Lung (tissue), 17 donors: ENCODE measurements at places on chromosomes 2 and 18.
A peak's percentile ranks its signal among the peaks of the same experiment; 100 is the strongest.

DNA sequence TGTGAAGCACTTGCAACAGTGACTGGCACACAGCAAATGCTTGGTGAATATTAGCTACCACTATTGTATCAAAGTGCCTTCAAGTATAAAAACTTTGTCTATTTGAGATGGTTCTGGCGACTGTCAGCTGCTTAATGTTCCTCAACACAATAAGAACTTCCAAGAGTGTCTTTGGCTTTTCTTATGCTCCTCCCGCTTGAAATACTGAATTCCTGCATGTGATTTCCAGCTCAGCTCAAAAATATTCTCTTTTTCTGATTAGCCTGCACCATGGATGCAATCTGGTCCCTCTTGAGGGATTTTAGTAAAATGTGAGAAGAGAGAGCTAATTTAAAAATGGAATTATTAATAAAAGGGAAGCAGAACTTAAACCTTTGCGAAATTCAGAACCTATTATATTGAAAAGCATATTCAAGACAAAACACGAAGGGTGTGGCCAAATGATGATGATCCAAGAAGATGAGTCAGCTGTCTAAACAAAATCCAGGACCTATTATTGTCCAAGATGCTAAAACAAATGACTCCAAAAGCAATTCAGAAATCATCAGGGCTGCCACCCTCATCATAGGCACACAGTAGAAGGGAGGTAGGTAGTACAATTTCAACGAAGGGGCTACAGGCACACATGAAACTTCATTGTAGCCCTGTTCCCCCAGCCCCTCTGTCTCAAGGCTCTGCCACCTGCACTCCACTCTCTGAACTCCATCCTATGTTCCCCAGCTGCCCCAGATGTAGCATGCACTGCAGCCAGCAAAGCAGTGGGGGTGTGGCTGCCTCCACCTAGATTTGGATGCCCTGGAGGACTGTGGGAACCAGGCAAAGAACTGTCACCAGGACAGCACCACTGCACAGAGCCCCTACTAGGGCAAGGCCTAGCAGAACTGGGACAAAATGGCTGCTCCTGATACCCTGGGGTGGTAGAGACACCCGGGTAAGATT is 190.1 kb downstream of the ZNF385B start:
- DNase-seq: no peak

- no peak for DNase-seq
Measured at GRCh38 chr18:21316296-21316695, 74.3 kb downstream of the GREB1L start.

DNA sequence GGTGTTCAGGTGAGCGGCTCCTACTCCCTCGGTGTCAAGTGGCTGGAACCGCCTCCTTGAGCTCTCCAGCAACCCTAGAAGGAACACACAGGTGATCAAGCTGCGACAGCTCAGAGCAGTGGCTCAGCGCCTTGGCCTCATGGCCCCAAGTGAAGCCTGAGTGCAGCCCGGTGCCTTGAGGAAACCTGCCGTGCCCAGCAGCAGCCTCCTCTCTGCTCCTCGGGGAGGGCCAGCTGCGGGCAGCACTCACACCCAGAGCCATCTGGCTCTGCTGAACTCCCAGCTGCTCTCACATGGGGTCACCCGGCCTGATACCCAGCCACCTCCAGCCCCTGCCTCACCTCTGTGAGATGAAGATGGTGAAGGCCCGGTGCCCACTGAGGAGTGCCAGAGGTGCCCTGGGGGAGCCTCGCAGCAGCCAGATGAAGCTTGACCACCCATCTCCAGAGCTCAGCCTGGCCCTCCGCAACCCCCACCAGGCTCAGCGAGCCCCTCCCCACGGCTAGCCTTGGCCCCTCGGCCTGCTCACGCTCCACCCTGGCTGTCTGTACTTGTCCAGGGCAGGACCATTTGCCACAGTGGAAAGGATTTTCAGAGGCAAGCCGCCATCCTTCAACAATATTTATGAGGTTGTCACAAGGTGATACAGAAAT is 70.6 kb upstream of the RAB6C start:
- no peak for DNase-seq

GRCh38 chr2:45910473-45911060 is 259.1 kb downstream of the PRKCE start:
- DNase-seq: no peak

DNA sequence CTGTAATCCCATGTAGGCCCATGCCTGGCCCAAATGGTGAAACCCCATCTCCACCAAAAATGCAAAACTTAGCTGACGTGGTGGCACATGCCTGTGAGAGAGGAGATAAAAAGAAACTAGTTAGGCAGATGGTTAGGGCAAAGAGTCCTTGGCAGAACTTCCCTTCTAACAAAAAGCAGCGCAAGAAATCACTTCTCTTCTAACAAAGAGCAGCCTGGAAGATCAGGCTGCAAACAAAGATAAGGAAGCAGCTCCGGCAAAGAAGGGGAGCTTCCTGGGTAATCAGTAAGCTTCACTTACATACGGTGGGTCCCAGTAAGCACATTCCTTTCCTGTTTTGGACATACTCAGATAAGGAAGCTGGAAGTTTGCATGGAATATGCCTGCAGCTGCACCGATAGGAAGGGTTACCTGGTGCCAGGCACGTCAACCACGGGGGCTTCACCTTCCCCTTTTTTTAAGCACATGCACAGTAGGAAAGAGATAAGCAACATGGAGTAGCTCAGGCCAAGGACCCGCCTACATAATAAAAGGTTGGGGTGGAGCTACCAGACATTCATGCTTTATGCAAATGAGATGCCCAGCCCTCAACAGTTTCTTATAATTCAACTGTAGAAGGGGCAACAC is 61.0 kb upstream of the SLC25A52 start:
- no peak for DNase-seq

GRCh38 chr2:38115216-38116032 is 39.5 kb upstream of the CYP1B1 start:
- DNase-seq: peak; percentile 70

GRCh38 chr2:212385241-212385640 is 153.4 kb downstream of the ERBB4 start:
- DNase-seq: no peak

DNA sequence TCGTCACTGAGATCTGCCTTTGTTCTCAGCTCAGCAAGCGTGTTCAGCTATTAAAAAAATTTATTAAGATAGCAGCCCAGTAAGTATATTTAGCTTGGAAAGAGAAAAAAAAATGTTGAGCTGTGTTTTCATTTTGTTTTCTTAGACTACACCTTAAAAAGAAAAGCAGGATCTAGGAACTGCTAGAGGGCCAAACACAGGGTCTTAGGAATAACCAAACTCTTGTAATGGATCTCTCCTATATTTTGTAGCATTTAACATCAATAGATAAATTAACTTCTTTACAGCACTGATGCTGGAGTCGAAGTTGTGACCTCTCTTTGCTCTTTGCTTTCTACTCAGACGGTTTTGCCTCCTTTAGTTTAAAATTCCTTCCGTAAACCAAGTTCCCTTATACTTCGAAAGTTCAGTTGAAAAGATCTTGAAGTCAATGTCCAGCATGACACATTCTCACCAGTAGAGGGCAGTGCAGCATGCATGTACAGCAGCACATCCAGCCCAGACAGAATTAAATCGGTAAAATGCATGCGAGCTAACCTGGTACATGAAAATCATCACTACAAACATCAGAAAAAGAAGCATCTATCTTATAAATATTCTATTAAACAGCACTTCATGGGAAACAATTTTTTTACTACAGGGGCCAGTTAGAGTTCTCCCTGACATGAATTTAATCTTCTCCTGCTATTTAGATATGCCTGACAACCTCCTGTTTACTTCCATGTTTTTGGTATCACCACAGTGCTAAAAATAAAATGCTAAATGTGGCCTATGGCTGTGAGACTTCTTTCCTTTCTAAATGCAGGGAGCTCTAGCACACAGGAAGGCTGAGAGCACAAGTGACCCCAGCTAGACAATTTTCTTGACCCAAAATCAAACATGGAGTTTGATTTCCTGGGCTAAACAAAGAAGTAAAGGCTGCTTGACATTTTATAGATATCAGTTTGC is 48.2 kb upstream of the MAP3K20 start:
- DNase-seq: peak; percentile 96

GRCh38 chr2:5868931-5869330 is 176.7 kb downstream of the SOX11 start:
- no peak for DNase-seq

- DNase-seq: no peak
Measured at GRCh38 chr2:182229297-182229696, 197.5 kb downstream of the PDE1A start.

GRCh38 chr2:138534791-138535190 is 33.2 kb downstream of the SPOPL start:
- no peak for DNase-seq

- no peak for DNase-seq
Measured at GRCh38 chr2:16002144-16002543, 61.8 kb downstream of the MYCN start.

GRCh38 chr2:96391153-96391827 is 55.7 kb downstream of the NCAPH start:
- no peak for DNase-seq

DNA sequence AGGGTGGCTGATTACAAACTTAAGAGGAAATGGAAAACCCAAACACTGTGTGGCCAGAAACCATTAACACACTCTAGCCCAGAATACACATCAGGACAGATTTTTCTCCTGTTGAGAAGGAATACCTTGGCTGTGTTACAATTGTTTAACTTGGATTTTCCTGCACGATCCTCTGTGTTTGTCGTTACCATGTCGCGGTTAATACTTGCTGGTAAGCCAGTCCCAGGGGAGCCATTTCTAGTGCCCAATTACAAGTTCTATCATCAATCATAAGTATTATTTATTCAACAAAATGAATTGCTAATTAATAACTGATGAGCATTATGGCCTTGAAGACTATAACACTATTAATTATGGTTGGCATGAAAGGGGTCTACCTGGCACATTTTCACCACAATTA is 146.8 kb downstream of the LNPK start:
- no peak for DNase-seq

- DNase-seq: no peak
Measured at GRCh38 chr18:74918276-74918790, 290.6 kb downstream of the PTGR3 start.

GRCh38 chr2:166017208-166017607 is 63.6 kb upstream of the TTC21B start:
- no peak for DNase-seq

GRCh38 chr2:44944102-44944951 is 2.8 kb downstream of the SIX3 start:
- DNase-seq: no peak

- no peak for DNase-seq
Measured at GRCh38 chr2:69570474-69570873, 73.1 kb downstream of the AAK1 start.

DNA sequence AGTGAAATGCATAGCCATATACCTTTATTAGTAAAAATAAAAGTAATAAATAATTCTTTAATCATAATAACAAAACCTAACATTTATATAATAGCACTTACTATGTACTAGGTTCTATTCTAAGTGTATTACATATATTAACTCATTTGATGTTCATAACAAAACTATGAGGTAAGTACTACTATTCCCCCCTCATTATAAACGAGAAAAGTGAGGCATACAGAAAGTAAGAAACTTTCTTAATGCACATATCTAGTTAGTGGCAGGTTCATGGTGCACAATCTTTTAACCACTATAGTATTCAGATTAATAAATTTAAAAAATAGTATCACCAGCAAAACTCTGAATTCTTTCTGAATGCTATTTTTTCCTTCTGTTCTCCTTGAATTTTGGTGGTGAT is 27.5 kb downstream of the TRPM8 start:
- no peak for DNase-seq

- DNase-seq: no peak
Measured at GRCh38 chr2:187988348-187988747, 303.3 kb upstream of the GULP1 start.

GRCh38 chr2:150742094-150742493 is 254.6 kb upstream of the RND3 start:
- no peak for DNase-seq

- DNase-seq: no peak
Measured at GRCh38 chr18:62637807-62638687, 77.3 kb upstream of the PHLPP1 start.

- peak; percentile 57 for DNase-seq
Measured at GRCh38 chr18:31233621-31234275, 71.1 kb upstream of the DSC1 start.

DNA sequence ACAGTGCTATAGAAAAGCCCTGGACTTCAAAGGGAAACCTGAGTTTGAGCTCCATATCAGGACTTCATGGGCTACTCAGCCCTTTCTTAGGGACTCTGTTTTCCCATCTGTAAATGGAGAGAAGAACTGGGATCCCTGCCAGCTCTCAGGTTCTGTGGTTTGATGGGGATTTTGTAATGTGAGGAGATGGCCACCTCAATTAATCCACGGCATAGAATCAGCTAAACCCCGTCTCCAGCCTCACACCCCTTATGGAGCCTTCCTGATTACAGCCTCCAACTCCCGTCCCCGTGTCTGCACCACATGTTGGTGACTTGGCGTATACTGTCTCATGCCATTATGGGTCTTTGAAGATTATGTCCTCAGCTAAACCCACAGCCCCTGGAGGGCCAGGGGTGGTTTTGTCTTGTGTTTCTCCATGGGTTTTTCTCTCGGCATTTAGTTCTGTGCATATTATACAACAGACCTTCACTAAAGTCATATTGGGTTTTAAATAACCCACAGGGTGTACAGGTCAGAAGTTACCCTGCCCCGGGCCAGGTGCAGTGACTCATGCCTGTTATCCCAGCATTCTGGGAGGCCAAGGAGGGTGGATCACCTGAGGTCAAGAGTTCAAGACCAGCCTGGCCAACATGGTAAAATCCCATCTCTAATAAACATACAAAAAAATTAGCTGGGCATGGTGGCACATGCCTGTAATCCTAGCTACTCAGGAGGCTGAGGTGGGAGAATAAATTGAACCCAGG is 63.8 kb upstream of the PPP1CB start:
- DNase-seq: no peak

DNA sequence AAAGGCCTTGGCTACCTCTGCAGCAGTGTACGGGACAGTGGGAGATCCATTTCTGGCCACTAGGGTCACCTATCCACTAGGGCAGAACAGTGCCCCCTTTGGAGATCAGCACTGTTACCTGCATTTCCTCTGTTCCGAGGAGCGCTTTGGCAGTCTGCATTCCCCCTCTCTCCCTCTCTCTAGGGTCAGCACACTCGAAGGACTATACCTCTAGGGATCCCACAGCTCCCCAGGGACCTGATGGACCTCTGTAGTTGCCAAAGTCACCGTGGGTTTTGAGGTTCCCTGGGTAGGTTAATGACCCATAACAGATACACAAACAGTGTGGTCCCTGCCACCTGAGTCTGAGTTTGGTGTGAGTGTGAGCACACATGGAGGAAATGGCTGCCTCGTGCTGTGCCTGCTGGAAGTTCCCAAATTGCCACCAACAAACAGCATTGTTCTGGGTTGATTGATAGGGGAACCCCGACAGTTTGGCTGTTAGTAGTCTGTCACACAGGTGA is 99.8 kb upstream of the VWC2L start:
- no peak for DNase-seq

GRCh38 chr2:214169736-214170135 is 241.1 kb upstream of the VWC2L start:
- DNase-seq: no peak
